ENCODE measurements at places on chromosomes 16 and 17.

GRCh38 chr17:66786107-66786506 lies 48.8 kb upstream of the CACNG5 start:
- DNase-seq = no peak

DNA sequence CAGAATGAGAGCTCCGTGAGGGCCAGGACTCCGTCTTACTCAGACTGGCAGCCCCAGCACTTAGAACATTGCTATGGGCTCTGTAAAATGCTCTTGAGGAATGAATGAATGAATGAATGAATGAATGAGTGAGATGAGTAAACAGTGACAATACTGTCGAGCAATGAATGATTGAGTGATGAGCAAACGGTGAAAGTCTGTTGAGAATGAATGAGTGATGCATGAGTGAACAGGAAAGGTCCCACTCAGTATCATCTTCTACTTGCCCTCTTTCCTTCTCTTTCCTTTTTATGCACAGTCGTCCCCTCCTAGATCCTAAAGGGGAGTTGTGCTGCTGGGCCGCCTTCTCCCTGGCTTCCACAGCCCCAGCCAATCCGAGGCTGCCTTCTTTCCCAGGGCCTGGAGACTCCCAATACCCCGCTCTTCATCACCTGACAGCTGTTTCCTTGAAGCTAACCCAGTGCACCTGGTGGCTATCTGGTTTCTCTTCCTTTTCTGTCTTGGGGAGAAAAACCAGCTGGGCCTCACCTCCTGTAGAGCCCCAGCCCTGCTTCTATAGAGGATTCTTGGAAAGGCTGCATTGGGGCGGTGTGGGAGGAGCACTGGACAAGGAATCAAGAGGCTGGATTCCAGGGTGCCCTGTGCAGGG lies 32.7 kb upstream of the CACNG1 start:
- DNase-seq = no peak

DNA sequence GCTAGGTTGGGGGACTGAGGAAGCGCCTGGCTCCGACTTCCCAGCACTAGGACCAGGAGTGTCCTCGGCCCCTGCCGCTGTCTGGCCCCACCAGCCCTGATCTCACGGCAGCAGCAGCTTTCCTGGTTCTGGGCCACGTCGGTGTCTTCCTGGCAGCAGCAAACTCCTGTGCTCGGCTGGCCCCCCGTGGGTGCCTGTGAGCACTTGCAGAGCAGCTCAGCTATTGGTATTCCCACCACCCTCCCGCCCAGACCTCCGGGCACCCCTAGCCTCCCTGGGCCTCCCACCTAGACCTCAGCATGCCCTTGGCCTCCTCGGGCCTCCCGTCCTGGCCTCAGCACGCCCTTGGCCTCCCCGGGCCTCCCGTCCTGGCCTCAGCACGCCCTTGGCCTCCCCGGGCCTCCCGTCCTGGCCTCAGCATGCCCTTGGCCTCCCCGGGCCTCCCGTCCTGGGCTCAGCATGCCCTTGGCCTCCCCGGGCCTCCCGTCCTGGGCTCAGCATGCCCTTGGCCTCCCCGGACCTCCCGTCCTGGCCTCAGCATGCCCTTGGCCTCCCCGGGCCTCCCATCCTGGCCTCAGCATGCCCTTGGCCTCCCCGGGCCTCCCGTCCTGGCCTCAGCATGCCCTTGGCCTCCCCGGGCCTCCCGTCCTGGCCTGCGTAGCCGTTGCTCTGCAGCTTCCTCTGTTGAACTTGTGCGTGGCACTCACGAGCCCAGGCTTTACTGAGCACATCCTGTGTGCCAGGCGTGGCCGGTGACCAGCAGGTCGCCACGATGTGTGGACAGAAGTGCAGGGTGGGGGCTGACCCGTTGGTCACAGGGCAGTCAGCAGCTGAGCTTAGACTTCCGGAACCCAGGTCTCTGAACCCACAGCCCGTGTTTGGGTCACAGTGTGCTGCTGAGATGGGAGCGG lies 51.8 kb upstream of the ACSF3 start:
- DNase-seq = no peak

- no peak for DNase-seq
Observed at GRCh38 chr17:76384222-76384986, at the start of gene SPHK1. TSS of gene SPHK1 (plus strand) at chr17:76384609. CDS start at chr17:76385645, 1,036 bp downstream.

GRCh38 chr17:48748718-48749566 lies 20.4 kb upstream of the HOXB13 start:
- no peak for DNase-seq

DNA sequence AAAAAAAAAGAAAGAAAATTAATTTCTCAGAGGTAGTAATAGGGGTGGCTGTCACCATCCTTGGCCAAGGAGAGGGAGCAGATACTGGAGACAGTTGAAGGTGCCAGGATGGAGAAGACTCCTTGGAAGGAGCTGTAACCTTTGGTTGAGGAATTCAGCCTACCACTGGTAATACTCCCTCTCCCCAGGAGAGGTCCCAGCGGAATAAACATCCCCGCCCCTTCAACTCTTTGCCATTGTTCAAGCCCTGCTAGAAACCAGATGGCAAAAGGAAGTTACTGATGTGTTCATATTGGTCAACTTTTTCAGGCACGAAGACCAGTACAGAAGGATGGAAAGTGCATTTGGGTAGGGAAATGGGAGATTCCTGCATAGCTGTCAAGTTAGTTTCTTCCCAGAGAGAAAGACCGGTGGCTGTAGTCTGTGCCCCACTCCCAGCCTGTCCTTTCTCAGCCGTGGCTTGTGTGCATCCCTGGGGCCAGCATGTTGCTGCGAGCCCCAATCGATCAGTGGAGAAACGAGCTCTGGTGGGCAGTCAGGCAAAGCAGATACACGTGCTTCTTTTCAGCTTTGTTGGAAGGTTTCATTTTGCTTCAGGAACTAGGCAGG lies 612.1 kb downstream of the MAF start:
- DNase-seq = no peak

- no peak for DNase-seq
Observed at GRCh38 chr17:6787081-6787693, 11.2 kb downstream of the FBXO39 start.

- no peak for DNase-seq
Observed at GRCh38 chr16:88453611-88454522, 787 bp downstream of the ZFPM1 start.

DNA sequence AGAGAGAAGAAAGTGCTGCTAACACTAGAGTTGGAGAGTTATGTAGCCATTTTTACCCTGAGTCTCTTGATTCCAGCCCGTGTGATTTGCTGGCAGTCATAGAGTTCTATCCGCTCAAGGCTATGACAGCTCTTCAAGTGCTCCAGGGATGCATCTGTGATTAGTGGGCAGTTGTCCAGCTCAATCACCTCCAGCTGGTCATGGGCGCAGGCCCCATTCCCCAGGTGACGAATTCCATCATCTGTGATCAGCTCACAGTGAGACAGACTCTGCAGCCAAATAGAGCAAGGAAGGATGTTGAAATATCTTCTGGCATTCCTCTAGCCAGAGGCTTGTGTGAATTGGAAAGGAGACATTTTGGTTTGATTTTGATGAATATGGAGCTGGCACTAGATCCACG lies 38.4 kb upstream of the STAC2 start:
- DNase-seq = no peak
